Brain pericyte (primary cell): ENCODE measurements at places on chromosomes 6 and 20.
A peak's percentile ranks its signal among the peaks of the same experiment; 100 is the strongest.

DNA sequence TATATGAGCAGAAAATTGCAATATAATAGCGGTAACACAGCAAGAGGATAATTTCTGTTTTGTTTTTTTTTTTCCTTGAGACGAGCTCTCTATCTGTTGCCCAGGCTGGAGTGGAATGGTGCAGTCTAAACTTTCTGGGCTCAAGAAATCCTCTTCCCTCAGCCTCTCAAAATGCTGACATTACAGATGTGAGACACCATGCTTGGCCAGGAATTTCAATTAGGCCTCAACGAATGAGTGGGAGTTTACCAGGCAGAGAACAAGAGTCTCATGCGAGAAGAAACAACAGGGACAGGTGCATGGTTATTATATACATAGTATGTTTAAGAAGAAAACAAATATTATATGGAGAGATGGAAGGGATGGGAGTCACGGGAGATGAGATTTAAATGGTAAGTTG, 111.4 kb downstream of the ATXN1 start:
- no peak for DNase-seq

GRCh38 chr20:36374995-36375394, 68.9 kb downstream of the DLGAP4 start:
- no peak for DNase-seq

DNA sequence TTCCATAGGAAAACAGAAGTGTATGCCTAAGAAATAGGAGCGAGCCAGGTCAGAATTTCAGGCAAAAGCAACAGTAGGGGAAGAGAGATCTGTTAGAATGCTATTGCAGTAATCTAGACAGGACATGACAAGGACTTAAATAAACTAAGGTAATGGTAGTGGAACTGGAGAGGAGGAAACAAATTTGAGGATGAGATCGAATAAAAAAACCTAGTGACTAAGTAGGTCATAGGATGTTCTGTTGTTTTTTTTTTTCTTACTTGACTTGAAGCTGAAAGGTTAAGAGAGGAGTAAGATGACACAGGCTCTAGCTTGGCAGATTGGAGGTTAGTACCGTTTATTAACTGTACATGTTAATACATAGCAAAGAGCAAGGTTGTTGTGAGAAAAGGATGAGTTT, 28.6 kb downstream of the ORC3 start:
- DNase-seq: peak; percentile 4

DNA sequence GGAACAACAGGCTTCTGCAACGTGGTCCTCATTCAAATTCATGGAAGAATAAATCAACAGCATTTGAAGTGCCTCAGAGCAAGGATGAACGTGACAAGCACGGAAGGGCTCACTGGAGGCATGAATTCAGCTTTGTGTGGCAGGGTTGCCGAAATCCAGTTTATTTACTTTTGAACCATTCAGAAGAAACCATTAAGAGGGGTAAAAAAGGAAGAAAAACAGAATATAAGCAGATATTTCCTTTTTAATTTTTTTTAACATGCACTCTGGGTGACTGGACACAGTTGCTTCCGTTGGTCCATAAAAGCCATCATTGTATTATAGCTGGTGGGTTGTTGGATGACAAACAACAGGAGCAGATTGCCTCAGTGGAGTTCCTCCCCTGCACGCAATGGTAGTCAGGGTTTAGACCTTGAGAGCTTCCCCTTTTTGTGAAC, 17.3 kb upstream of the SNRPB2 start:
- no peak for DNase-seq

DNA sequence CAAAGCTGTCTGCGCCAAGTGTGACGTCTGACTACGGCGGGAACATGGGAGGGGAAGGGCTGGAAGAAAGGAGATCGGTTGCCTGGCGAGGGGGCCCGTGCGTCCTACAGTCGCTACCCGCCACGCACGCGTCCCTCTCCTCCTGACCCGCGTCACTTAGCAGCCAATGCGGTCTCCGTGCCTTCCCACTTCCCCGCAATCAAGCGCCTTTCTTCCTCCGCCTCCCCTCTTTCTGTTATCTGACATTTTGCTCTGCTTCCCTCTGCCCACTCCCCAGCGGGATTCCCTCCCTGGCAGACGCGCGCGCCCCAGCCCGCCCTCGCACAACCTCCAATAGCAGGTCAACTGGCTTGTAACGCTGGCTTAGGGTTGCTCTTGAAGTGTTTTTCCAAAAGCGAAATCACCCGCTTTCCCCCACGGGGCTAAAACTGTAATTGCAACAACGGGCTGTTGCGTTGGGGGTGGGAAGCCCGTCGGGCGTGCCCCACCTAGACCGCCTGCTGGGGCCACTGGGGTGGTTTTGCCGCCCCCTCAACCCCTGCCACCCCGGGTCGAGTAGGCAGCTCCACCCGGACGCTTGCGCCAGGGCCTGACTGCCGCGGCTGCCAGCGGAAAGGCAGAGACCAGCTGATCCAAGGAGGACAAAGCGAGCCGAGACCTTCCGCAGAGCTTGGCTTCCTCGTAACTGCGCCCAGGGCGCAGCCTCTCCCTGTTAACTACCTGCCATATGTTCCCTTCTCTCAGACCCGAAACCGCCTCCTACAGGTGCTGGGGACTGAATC, 6.2 kb upstream of the SOX4 start:
- no peak for DNase-seq

- no peak for DNase-seq
Measured at GRCh38 chr20:49821381-49821780, 8.8 kb downstream of the SLC9A8 start.

DNA sequence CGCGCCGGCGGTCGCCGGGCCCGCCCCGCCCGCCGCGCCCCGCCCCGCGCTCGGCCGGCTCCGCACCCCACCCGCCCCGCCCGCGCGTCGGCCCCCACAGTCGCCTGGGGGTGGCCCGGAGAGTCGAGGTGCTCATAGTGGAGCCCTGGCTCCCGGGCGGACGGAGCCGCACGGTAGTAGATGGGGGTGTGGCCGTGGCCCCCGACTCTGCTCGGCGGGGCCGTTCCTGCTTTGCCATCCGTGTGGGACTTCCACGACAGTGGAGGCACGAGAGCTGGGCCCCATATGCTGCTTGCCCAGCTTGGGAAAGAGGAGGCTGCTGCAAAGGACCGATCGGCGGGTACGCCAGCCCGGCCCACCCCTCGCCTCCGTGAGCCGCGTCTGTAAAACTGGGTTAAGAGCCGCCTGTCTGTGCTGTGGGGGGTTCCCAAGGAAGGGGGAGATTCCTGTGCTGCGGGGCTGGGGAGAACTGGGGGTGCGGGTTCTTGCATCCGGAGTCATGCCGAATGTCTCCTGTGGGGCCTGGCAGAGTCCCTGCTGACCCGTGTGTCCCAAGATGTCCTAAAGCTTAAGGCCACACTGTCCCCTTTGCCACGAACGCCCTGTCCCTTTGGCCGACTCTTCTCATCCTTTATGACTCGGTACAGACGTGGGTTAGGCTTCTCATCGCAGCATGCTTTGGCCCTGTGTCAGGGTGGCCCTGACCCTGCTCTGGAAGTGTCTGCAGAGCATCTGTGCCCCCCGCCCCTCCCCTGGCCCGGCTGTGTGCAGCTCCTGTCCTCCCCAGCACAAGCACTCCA, at the start of gene OPRL1:
Gene OPRL1, plus strand, starts transcription at position 70 of the 800 bp plus-strand sequence. CDS start 12,639 bp downstream, outside the sequence.
- DNase-seq: no peak

GRCh38 chr6:70685494-70686180, 18.0 kb downstream of the SMAP1 start:
- DNase-seq: no peak

- DNase-seq: no peak
Measured at GRCh38 chr6:10465629-10466499, 51.0 kb upstream of the TFAP2A start.
